GM04504 (cell line): ENCODE measurements at places on chromosomes 4 and X.

DNA sequence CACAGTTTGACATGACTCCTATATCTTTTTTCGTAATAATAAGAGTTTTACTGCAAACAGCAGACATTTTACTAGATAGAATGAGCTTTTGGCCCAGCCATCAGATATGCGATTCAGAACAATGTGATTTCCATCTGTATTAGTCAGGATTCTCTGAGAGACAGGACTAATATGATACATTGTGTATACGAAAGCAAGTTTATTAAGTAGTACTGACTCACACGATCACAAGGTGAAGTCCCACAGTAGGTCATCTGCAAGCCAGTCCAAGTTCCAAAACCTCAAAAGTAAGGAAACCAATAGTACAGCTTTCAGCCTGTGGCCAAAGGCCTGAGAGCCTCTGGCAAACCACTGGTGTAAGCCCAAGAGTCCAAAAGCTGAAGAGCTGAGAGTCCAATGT is 24.1 kb downstream of the CXCL8 start:
- DNase-seq = no peak

DNA sequence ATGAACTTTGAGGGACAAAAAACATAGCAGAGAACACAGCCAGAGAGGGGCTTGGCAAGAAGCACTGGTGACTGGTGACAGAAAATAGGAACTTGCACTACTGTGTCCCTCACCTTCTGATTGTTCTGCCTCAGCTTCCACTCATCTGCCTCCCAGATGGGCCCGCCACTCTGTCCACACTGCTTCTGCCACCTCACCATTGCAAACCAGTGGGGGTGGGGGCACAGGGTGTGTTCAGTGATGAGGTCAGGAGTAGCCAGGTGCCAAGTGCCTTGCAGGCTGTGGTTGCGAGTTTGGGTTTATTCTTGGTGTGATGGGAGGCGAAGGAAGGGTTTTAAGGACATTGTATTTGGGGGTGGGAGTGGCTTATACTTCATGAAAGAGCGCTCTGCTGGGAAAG is 9.1 kb upstream of the UBA1 start:
- DNase-seq = no peak

GRCh38 chr4:15233264-15233597 is 194.6 kb upstream of the C1QTNF7 start:
- DNase-seq = no peak

DNA sequence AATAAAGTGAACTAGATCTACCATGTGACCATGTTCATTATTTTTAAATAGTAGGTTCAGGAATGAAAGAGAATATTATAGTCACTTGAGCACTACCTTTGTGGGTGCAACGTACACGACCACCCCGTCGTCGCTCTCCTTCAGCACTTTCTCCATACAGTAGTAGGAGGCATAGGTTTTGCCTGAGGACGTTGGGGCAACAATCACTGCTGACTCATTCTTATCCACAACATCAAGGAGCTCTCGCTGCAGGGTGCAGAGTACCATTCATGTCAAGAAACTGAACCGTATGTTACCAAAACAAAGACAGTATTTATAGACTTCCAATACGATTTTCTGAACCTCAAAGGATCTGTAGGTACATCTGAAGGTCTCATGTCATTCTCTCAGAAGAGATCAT is 44.7 kb downstream of the DDX60 start:
- no peak for DNase-seq

GRCh38 chr4:130850019-130850524 is 1754.1 kb downstream of the C4orf33 start:
- DNase-seq = no peak

DNA sequence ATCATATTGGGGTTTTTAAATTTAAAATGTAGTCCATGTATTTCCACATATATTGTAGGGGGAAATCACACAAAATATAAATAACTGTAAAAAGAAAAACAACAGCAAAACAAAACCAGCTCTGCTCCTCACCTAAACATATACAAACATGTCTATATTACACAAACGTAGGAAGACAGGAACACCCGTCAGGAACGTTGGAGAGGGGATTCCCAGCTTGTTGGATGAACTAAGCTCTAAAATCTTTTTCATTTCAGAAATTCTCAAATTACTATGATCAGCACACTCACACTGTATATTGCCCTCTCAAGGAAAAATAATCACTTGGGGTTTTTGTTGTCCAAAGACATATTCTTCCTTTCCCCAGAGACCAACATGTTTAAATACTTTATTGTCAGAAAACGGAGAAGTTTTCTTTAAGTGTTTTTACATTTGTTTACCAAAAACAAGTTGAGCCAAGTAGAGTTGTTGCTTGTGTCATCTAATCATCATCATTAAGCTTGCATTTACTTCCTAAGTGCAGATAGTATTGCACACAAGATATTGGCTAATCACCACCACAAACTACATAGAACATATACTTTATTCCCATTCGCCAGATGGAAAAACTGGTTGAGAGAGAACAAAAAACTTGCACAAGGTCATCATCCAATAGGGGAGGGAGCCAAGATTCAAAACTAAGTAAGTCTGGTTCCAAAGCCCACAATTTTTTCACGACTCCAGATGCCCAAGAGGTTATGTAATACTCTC is 2.4 kb upstream of the TLR10 start:
- no peak for DNase-seq

DNA sequence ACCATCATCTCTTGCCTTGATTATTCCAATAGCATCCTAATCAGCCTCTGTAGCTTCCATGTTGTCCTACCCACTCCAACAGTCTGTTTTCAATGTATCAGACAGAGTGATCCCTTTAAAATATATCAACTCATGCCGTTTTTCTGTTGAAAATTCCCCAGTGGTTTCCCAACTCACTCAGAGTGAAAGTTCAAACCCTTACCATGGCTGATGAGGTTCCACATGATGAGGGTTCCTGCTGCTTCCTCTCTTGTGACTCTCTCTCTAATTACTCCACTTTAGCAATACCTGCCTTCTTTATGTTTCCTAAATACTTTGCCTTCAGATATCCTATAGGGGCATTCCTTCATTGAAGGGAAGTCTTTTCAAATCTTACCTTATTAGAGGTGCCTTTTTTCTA is 334.7 kb downstream of the PPP1R2C start:
- no peak for DNase-seq

GRCh38 chr4:127304356-127304755 is 328.4 kb upstream of the INTU start:
- DNase-seq = peak; percentile 69

- DNase-seq = no peak
These were observed 85.4 kb downstream of the SH3RF1 start for GRCh38 chr4:169185133-169185956.

- no peak for DNase-seq
These were observed 729.3 kb upstream of the ACTRT1 start for GRCh38 chrX:128781506-128781905.

DNA sequence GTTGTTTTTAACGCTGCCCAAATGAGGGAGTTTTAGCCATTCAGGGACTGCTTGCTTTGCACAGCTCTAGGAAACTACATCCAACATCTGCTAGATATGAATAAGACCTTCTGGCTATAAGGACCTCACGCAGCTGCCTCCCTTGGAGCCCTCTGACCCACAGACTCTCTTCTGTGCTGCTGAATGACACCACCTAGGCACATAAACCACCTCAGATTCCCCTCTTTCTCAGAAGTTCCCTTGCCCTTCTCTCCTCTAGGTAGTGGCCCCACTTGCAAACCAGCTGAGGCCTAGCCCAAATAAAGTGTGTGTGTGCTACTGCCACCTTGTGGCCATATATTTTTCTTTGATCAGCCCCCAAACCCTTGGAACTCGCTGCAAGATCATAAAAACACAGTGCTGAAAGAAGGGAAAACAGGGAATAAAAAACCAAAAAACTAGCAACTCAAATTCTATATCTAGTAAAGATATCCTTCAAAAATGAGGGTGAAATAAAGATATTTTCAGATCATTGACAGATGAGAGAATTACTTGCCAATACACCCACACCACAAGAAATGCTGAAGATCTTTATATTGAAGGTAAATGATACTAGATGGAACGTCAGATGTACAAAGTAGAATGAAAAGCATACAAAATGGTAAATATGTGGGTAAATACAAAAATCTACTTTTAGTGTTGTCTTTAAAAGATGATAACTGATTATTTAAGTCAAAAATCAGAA is 265.9 kb downstream of the ADAMTS3 start:
- no peak for DNase-seq

DNA sequence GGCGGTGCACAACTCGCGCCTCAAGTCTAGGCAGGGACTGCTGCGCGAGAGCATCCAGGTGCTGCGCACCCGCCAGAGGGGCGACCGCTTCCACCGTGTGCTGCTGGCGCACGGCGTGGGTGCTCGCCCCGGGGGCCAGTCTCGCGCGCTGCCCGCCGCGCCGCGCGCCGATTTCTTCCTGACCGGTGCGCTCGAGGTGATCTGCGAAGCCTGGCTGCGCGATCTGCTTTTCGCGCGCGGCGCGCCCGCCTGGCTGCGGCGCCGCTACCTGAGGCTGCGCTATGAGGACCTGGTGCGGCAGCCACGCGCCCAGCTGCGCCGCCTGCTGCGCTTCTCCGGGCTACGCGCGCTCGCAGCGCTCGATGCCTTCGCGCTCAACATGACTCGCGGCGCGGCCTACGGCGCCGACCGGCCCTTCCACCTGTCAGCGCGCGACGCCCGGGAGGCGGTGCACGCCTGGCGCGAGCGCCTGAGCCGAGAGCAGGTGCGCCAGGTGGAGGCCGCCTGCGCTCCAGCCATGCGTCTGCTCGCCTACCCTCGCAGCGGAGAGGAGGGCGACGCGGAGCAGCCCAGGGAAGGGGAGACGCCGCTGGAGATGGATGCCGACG is 1.3 kb downstream of the CHST7 start:
- no peak for DNase-seq

GRCh38 chr4:8558080-8558960 is 21.9 kb upstream of the GPR78 start:
- no peak for DNase-seq

- DNase-seq = no peak
These were observed 224.7 kb upstream of the PPP1R2C start for GRCh38 chrX:43002526-43003203.

DNA sequence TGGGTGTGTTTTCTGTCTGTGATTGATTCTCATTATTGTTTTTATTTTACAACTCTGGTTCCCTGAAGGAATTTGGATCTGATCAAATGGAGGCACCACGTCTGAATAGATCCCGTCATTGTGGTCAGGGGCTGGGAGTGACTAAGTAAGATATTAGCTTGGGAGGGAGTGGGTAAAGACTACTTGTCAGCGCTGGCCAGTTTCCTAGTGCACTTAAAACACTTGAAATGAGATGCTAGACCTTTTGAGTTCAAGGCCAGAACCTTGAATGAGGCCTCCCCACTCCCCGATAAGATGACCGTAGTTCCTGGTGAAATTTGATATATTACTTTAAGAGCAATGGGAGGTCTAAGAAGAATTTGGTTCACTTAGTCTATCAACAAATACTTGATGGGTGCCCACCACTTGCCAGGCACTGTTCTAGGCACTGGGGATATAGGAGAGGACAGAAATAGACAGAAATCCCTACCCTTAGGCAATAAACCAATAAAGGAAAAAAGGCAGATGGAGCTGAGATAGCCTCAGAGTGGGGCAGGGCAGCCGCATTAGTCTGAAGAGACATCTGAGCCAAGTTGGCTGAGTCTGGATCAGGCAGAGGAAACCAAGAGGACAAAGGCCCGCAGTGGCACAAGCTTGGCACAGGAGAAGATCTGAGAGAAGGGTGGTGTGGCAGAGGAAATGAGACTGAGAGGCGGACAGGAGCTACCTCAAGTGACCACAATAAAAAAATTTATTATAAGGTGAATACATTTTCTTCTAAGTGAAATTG is 11.8 kb downstream of the FAM184B start:
- no peak for DNase-seq

DNA sequence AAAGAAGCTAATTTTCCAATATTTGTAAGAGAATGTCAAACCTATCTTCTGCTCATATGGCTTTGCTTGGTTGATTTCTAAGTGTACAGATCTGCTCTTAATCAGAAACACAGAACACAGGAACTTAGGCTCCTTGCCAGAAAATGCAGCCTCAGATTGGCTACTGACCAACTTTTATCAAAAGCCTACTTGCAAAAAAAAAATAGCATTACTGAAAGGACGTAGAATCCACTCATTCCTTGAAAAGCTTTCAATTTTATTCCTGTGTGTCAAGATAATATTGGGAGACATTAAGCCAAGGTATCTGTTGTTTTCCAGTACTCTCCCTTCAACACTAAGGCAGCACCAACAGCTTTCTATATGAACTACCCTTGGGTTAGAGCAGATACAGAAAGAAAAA is 127.6 kb upstream of the INTU start:
- DNase-seq = peak; percentile 9

DNA sequence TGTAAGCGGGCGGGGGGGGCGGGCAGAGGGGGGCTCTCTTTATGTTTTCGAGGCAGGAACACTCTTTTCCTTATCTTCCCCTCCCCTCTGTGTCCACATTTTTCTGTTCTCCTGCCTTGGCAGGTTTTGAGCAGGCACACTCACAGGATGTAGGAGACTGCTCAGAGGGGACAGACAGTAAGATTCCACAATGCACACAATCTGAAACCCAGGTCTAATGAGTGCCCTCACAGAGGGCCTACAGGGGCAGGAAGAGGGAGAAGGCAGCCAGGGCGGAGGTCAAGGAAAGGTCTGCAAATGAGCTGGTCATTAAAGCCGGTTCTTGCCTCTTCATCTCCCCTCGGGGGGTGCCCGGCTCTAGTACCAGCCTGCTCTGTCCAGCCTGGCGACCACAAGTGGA is 106.1 kb upstream of the ATP6AP2 start:
- DNase-seq = no peak

DNA sequence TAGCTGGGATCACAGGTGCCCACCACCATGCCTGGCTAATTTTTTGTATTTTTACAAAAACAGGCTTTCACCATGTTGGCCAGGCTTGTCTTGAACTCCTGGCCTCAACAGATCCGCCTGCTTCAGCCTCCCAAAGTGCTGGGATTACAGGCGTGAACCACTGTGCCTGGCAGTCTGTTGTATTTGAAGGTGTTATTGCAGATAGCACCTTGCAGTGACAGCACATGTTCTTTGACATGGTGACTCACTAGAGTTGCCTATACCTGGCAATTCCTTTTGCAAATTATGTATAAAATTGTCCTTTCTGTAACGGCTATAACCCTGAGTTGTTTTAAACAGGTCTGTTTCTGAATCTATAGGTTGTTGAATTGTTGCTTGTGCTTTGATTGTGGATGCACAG is 7.9 kb downstream of the OGT start:
- no peak for DNase-seq

DNA sequence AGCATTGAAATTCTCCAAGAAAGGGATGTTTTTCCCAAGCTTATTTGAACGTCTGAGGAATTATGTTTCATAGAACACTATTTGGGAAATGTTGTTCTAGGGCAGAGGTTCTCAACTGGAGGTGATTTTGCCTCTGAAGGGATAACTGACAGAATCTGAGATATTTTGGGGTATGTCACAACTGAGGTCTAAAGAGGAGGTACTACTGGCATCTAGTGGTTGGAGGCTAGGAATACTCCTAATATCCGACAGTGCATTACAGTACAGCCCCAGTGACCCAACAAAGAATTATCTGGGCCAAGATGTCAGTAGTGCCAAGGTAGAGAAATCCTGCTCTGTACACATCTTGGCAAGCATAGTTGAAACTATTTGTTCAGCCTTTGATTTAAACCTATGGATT is 6.4 kb downstream of the HSPA4L start:
- no peak for DNase-seq

GRCh38 chr4:99815597-99816011 is 1.0 kb upstream of the DAPP1 start:
- no peak for DNase-seq
